ENCODE measurements at places on chromosomes 1 and 21.

- no peak for DNase-seq
Measured at GRCh38 chr1:220711056-220711809, 21.1 kb downstream of the C1orf115 start.

DNA sequence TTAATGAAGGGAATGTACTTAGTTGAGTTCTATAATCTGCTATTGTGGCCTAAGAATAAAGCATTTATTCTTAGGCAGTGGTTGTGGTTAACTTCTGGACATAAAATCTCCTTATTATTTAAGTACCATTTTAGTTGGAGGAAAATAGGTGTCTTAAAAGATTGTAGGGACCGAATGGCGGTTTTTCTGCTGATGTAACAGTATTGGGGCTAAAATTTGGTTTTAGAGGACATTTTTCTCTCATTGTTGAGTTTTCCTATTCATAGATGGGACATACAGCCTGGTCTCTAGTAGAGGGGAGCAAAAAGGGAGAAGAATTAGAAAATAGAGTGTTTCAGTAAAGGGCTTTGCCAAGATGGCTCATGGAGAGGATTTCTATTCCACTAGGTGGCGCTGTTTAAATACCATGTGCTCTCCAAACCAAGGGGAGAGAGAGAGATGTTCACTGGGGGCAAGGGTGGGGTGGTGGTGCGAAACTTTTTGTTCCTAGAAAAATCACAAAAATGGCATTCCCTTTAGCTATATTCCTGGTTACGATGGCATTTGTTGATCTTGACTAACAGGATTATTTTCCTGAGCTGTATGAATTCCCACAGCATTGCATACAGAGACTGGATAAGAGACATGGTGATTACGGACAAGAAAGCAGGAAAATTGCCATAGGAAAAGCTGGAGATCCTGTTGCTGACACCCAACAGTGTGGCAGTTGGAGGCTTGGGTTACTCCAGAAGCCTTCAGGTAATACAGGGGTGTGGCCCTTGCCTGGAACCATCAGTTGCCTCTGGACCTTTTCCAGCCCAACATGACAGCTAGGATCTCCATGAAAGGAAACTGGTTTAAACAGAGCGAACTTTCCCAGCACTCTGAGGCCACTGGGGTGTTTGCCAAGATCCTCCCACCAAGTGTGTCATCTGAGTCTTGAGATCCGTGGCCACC, 18.2 kb upstream of the FCGR2A start:
- no peak for DNase-seq

DNA sequence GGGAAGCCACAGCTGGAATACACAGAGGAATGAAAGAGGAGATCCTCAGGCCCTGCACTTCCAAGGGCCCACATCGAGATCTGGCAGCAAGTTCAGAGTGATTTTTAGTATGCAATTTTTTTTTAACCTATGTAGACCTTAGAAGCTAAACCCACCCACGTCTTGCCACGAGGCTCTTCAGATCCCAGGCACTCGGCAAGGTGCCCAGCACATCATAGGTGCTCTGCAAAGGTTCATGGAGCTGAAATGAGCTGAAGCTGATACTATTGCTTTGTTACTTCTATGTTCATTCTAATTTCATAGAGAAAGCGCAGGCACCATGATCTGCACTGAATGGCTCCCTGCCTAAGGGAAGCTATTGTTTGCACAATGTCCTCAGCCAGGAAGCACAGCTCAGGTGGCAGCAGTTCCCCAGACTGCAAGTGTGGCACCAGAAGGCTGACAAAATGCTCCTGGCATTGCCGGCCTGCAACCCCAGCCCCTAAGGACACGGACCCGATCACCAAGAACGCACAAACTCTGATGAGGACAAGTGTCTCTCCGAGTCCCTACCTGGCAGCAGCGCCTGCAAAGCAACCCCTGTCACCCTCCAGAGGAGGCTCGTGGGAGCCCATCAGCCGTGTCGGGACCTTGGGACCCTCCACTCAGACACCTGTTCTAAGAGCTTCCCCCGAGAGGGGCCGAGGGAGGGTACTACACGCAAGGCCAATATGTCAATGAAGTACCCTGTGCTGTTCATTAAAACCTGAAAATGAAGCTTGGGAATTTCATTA, 264.2 kb downstream of the NPHP4 start:
- DNase-seq: no peak

GRCh38 chr1:33984906-33985565, 121.2 kb downstream of the HMGB4 start:
- no peak for DNase-seq

- no peak for DNase-seq
Measured at GRCh38 chr1:31691951-31692350, 11.9 kb downstream of the COL16A1 start.
